ENCODE measurements at places on chromosomes 2 and 18.
A peak's percentile ranks its signal among the peaks of the same experiment; 100 is the strongest.

DNA sequence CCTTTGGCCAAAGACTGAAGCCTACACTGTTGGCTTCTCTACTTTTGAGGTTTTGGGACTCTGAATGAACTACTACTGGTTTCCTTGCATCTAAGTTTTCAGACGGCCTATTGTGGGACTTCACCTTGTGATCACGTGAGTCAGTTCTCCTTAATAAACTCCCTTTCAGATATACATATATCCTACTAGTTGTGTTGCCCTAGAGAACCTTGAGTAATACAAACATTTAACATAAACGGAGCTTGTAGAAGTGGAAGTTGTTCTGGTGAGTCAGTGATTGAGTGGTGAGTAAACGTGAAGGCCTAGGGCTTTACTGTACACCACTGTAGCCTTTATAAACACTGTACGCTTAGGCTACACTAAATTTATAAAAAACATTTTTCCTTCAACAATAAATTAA, 107.2 kb upstream of the CDH2 start:
- DNase-seq: no peak

- DNase-seq: peak; percentile 35
Measured at GRCh38 chr2:100285691-100286090, 36.6 kb downstream of the LONRF2 start.

DNA sequence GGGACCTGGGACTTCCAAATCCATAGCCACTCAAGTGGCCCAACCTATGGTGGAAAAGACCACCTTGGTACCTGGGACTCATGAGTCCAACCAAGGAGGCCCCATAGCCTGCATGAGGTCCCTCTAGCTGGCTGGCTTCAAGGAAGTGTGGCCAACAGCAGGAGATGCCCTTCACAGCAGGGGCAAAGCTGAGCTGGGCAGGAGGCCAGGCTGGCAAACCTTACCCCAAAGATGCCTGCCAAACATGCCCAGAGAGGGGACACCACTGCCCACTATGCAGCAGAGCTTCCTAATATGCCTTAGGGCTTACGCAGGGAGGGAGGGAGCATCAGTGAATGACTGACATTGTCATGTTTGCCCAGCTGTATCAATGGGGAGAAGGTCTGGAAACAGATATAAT, 188.0 kb upstream of the GLI2 start:
- no peak for DNase-seq

GRCh38 chr2:62304429-62305417, 108.8 kb downstream of the B3GNT2 start:
- no peak for DNase-seq

- no peak for DNase-seq
Measured at GRCh38 chr2:119608553-119608952, 64.3 kb downstream of the CFAP221 start.

- DNase-seq: no peak
Measured at GRCh38 chr2:70641263-70641784, 87.7 kb upstream of the TGFA start.

GRCh38 chr2:3768960-3769765, 65.8 kb downstream of the DCDC2C start:
- DNase-seq: no peak

DNA sequence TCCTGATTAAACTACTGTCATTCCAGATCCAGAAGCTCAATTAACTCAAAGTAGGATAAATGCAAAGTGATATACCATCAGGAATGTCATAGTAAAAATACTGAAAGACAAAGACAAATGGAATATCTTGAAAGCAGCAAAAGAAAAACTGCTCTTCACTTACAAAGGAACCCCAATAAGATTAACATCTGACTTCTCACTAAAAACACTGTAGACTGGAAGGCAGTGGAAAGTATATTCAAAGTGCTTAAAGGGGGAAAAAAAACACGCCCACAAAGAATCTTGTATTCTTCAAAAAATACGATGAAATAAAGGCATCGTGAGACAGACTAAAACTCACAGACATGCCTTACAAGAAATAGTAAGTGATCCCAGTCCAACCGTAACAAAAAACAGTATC, 195.7 kb downstream of the DOK6 start:
- DNase-seq: no peak

Measured in renal pelvis (tissue), 12 donors.